ENCODE measurements at places on chromosomes 16 and 17.

DNA sequence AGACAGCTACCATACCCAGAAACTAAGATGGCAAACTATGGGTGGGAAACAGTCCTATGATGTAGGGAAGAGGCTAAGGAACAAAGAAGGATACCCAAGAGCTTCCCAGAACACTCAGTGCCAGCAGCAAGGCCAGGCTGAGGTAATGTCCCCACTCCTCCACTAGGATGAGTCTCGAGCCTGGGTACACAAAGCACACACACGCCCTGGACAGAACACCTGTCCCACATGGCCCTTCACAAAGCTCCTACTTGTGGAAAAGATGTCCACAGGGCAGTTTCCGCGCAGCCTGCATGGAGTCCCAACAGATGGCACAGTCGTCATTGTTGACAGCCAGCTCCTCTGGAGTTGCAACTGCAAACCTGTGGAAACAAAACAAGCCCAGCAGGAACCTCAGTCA lies 23.9 kb downstream of the AMFR start:
- no peak for DNase-seq

DNA sequence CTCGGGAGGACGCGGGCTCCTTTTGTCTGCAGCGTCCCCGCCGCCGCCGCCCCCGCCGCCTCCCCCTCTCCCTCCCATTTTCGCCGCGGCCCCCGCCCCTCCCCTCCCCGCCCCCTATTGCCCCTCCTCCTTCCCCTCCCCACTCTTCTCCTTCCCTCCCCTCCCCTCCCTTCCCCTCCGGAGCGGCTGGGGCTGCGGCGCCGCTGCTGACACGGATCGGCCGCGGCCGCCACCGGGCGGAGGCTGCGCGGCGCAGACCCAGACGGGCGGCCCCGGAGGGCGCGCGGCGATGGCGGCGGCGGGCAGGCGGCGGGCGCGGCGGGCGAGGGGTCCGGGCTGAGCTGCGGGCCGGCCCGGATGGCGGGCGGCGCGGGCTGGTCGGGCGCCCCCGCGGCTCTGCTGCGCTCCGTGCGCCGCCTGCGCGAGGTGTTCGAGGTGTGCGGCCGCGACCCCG lies at the start of gene RAB11FIP4:
Gene RAB11FIP4, plus strand, starts transcription at position 180 of the 454 bp plus-strand sequence. Its CDS starts 178 bp downstream, at position 358.
- DNase-seq = no peak

- DNase-seq = no peak
Measured at GRCh38 chr16:22313876-22314470, 16.8 kb downstream of the POLR3E start.

GRCh38 chr16:19844945-19845641 lies 39.6 kb downstream of the GPRC5B start:
- no peak for DNase-seq

GRCh38 chr16:50050802-50051201 lies 15.0 kb upstream of the HEATR3 start:
- no peak for DNase-seq

DNA sequence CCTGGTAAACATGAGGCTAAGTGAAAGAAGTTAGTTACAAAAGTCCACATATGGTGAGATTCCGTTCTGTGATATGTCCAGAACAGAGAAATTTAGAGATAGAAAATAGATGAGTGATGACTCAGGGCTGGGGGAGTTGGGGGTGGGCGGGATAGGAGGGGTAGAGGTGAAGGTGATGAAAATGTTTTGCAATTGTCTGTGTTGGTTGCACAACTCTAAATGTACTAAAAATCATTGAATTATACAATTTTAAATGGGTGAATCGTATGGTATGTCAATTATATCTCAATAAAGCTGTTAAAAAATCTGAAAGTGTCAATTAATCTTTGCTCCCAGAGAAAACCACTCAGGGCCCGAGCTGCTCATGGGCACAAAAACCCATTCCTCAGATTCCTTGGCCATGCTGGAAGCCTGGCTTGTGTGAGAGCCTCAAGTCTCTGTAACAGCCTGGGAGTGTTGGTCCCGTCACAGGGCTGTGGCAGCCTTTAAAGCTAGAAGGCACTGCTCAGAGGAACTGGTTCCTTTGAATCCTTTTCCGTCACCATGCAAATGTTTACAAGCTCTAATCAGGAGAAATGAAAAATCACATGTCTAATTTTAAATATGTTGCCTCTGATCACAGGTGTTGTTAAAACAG lies 225.3 kb downstream of the WWOX start:
- no peak for DNase-seq

GRCh38 chr17:39225308-39225958 lies at the start of gene STAC2:
Gene STAC2, minus strand, starts transcription at chr17:39225945. Its CDS starts 443 bp downstream, at chr17:39225502.
- DNase-seq = no peak

- DNase-seq = no peak
Measured at GRCh38 chr16:24525970-24526559, 13.3 kb upstream of the RBBP6 start.

DNA sequence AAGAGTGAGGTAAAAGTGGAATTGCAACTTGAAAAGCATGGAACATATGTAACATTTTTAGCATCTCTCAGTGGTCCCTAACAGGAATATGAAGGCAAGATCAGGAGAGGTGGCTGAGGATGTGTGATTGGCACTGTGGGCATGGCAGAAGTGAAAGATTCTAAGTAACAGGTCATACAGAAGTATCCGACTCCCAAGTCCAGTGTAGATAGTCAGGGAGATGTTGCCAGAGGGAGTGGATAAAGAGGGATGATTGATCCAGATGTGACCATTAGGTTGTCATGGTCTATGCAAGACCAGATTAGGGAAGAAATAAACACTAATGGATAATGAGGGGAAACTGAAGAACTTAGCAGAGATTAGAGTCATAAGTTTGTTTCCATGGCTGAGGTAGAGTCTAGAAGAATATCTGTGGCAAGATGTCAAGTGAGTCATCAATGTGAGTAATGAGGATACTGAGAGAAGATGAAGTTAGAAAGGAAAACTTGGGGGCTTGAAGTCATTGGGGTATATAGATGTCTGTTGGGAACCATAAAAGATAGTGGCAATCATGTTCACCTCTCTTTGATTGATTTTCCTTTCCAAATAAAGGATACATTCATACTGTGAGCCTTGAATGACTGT lies 23.9 kb upstream of the CAPNS2 start:
- DNase-seq = no peak

- no peak for DNase-seq
Measured at GRCh38 chr17:2821868-2822267, 25.6 kb downstream of the RAP1GAP2 start.

DNA sequence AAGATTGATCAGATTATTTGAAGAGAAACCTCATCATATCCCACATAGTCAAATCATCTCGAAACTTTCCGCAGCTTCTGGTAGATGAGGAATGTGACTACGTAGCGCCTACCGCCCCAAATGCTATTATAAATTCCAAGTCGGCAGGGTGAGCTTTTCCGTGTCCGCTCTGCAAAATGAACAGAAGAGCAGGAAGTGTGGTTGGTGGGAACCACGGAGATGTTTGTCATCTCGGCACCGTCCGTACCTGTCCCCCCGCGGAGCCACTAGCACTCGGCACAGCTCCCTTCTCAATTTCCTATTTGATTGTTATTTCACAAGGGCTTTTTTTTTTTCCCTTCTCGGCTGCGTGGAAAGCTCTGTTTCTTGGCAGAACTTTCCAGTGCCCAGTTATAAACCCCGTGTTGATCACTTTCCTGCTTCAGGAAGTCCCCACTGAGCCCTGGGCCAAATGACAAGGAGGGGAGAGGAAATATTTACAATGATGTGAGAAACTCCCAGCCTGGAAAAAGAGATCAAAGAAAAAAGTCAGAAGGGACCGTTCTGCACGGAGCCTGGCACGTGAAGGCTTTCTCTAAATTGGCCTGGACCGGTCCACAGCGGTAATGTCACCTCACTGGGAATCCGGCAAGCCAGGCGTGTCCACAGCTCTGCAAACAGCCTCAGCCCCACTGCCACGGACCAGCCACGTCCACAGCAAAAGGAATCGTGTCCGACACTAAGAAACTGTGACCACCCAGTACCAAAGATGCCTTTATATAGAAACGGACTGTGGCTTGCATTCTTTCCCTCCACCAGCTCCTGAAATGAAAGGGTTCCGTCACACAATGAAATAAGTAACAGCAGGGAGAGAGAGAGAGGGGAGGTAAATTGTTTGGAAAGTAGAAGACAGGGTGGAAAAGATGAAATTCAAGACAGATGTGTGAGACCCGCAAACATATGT lies 65.0 kb downstream of the MRM3 start:
- no peak for DNase-seq

DNA sequence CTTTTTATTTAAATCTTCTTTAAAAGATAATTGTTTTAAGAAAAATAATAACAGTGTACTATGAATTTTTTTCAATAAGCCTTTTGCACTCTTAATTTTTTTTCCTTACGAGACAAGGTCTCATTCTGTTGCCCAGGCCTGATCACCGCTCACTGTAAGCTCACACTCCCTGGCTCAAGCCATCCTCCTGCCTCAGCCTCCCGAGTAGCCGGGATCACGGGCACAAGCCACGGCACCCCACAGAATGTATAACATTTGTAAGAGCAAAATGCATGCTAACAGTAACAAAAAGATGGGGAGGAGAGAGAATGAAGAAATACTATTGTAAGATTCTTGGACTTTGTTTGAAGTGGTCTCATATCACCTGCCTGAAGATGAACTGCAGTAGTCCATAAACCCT lies 126.9 kb upstream of the CHMP6 start:
- no peak for DNase-seq

DNA sequence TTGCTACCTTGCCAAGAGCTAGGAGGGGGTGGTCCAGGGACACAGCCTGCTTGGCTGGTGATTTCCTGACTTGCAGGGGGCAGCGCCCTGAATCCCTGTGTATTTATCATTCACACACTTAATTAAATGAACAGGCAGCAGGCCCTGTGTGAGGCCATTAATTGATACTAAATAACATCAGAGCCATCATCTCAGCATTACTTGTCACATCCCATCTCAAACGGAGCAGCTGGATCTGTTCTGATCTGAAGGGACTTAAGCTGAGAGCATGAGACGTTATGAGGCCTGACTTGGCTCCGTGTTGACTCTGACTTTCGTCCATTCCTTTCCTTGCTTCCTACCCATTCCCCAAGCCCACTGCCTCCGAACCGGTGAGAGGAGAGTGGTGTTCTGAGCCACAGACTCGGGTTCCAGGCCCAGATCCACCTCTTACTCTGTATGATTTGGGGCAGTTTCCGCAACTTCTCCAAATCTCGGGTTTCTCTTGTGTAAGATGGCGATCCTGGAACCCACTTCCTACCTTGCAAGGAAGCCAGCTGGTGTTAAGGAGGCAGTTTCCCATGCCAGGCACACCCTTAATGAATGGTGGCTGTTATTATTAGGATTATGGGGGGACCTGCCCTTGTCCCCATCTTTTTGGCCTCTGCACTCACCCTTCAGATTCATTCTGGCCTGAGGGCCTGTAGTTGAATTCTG lies 33.8 kb downstream of the CACNA1G start:
- no peak for DNase-seq

DNA sequence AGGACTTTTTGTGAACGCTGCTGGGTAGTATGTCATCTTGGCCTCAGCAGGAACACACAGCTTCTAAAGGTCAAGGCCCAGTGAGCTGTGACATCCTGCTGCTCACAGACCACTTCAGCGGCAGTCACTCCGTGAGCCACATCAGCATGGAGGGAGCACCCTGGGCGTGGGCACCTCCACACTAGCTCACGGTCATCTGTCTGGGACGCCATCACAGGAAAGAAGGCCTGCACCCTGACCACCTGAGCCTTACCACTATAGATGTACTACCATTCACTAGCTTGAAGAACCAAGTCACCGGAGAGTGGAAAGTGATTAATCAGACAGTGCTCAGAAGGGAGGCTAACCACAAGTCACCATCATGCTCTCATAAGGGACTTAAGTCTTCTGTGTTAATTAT lies 3.3 kb downstream of the AXIN1 start:
- DNase-seq = no peak

DNA sequence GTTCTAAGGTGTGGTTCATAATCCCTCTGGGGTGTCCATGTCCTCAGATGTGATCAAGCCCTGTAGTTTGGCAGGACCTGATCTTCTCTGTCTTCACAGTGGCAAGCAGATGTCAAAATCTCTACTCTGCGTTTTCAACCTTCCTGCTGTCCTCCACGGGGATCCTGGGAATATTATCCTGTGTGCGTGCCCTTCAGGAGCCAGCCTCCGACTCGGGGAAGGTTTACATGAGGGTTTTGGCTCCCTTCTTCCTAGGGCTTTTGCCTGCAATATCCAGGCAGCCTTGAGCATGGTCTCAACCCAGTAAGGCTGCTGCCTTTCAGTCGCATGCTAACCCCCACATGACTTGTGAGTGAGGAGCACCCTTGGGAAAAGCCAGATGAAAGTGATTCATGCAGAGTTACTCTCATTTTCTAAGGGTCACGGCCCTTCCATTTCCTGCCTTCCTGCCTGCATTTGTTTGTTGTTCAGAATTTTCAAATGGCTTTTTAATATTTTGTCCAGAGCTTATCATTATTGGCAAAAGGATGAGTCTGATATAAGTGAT lies 202.2 kb upstream of the CHMP6 start:
- no peak for DNase-seq

DNA sequence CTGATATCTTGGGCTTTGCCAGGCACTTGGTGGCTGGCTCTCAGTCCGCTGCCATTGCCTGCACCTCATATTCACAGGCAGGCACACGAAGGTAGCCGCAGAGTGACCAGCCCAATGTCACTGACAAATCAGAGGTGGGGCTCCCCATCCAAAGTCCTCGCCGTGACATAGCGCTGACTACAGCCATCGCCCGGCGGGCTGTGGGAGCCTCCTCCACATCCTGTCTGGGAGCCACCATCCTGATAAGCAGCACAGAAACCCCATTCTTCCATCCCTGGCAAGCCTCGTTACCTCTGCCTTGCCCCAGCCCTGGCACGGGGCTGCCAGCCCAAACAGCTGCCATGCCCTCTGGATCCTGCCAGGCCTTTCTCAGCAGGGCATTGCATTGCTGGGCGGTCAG lies 437.8 kb downstream of the SLC39A11 start:
- no peak for DNase-seq

DNA sequence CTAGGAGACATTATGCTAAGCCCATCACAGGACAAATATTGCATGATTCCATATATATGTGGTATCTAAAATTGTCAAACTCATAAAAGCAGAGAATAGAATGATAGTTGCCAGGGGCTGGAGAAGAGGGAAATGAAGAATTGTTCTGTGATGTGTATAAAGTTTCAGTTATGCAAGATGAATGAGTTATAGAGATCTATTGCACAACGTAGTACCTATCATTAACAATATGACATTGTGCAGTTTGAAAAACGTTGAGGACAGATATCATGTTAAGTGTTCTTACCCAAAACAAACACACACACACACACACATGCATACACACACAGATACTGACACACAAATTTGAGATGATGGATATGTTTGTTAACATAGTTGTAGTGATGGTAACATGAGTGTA lies 871.6 kb upstream of the GOT2 start:
- no peak for DNase-seq

DNA sequence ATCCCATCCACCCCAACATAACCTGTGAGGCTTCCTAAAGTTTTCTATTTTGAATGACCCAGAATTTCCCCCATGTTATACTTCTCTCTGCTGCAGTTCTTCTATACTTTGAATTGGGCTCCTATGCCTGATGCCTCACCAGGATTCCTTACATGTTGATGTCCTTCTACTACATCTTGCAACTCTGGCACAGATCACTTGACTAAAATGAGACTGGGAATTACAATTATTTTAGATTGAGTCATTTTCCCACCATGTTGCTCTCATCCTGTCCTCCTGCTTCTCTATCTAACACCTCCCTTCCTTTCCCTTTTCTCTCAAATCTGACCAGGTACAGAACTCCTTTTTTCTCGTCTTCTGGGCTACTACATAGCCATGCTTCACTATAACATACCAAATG lies 314.0 kb upstream of the KCNJ16 start:
- no peak for DNase-seq
